AG09309 (cell line): ENCODE measurements at places on chromosomes 12 and 14.

- DNase-seq: no peak
Measured at GRCh38 chr14:89422181-89422951, 5.3 kb upstream of the FOXN3 start.

DNA sequence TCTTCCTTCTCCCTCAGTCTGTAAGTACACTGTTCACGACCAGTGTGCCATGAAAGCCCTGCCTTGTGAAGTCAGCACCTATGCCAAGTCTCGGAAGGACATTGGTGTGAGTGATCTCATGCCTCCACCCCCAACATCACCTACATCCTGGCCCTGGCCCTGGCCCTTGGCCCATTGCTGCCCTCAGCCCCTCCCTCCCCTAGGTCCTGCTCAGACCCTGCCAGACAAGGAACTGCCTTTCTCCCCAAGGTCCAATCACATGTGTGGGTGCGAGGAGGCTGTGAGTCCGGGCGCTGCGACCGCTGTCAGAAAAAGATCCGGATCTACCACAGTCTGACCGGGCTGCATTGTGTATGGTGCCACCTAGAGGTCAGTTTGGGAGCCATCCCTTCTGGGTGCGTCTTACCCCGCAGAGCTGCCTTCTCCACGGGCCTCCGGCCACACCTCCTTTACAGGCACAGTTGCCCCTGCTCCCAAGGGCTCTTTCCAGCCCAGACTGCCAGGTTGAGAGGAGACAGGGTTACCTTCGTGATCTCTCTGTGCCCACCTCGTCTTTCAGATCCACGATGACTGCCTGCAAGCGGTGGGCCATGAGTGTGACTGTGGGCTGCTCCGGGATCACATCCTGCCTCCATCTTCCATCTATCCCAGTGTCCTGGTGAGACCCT, 9.2 kb downstream of the DGKA start:
- DNase-seq: peak; percentile 38

GRCh38 chr12:108629824-108630476, 3.7 kb downstream of the SELPLG start:
- peak; percentile 42 for DNase-seq

GRCh38 chr14:26527095-26527494, 70.7 kb downstream of the NOVA1 start:
- DNase-seq: no peak

GRCh38 chr12:54166567-54167499, 22.0 kb downstream of the SMUG1 start:
- DNase-seq: no peak

GRCh38 chr12:83818881-83819280, 1093.7 kb downstream of the SLC6A15 start:
- DNase-seq: peak; percentile 46

DNA sequence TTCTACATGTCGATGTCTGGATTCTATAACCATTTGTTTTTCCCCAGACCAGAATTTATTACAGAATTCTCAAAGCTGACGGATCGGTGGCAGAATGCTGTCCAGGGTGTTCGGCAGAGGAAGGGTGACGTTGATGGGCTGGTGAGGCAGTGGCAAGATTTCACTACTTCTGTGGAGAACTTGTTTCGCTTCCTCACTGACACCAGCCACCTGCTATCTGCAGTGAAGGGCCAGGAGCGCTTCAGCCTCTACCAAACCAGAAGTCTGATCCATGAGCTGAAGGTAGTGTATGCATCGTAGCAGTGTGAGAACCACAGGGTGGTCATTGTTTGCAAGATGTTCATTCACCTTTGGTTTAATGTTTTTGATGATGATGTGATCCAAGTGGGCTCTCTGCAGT, 124.0 kb downstream of the ESR2 start:
- DNase-seq: no peak

DNA sequence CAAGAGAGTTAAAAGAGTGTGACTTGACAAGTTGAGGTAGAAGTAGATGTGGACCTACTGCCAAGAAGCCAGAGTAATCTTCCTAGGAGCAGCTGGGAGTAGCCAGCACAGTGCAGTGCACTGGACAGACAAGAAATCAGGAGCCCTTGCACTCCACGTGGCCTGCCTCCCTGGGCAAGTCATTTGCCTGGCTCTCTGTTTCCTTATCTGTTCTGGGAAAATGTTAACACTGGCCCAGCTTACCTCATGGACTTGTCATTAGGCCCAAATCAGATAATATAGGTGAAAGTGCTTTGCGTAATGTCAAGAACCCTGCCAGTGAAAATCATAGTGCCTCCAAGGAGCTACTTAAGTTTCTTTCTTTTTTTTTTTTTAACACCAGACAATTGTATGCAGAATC, 19.2 kb downstream of the SLC7A8 start:
- no peak for DNase-seq

DNA sequence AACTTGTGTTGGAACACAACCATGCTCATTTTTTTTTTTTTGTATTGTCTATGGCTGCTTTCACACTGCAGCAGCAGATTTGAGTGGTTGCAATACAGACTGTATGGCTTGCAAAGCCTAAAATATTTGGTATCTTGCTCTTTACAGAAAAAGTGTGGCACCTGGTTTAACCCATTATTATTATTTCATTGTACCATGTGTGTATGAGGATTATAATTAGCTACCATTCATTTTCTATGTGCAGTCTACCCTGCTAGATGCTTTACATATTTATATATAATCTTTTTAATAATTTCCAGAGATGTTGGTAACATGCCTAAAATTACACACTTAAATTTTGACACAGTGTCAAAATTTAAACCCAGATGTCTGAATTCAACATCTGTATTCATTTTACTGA, 37.7 kb downstream of the SPATS2 start:
- no peak for DNase-seq

- no peak for DNase-seq
Measured at GRCh38 chr12:124844411-124845397, 19.0 kb downstream of the SCARB1 start.

GRCh38 chr14:51595881-51596455, 55.7 kb upstream of the FRMD6 start:
- no peak for DNase-seq

DNA sequence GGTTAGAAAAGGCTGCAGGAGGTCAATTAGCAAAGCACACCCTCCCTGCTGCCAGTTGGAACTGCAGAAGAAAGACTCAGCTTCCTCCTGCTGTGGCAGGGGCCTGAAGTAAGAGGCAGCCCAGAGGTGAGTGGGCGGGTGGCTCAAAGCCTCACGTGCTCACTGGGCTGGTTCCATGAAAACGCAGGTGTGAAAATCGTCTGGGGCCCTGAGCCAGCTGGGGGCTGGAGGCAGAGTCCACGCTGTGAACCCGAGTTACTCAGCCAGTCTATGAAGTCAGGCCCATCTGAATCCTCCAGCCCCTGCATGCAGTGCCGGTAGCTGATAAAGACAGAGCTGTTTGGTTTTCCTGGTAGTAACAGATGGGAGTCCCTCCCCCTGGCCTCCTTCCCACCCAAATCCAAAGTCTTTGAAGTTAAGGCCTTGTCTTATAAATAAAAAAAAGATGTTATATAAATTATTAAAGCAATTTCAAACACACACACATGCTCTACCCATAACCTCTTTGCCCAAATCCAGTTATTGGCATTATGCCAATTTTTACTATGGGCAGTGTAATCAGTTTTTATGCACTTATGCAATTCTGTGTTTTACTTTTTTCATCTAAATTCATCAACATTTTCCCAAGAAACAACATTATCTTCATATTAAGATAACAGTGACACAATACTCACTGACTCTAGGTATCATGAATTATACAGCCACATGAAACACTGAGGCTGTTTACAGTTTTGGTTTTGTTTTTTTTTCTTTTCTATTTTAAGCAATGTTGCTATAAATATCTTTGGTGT, 57.9 kb upstream of the PNMA1 start:
- no peak for DNase-seq

DNA sequence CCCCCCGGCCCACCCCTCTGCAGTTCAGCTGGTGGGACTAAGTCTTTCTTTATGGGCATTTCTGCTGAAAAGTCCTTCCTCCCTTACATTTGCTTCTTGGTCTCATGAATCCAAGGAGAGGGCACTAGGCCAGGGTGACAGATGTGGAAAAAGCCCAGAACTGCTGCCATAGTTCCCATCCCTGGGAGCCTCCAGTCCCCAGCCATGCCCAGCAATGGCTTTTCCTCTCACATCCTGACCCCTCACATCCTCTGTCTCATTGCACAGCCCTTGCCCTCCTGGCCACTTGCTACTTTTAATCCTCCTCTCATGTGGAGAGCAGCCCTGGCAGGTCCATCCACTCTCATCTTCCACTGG, 122.5 kb downstream of the ZFP36L1 start:
- DNase-seq: no peak

DNA sequence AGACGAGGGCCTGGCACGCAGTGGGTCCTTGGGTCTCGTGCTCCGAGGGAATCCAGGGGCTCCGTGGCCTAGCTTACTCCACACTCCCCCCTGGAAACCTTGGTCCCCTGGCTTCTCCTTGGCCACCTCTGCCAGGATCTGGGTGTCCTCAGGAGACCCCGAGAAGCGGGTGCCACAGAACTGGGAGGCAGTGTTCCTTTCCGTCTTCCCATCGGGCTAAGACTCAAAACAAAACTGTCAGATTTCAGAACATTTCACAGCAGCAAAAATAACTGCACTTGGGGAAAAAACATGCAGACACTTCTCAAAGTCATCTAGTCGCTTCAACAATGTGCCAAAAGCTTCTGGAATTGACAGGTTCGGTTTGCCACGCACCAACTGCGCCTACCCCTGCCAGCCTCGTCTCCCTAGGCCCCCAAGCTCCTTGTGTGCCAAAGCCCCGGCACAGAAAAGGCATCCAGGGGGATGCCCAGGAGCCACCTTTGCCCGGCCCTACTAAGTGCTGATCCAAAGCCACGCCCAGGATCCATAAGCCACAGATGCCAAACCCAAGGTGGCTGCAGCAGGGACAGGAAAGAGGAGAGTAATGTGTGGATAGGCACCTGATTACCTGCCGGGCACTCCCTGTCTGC, 58.4 kb upstream of the DIO3 start:
- DNase-seq: no peak

- no peak for DNase-seq
Measured at GRCh38 chr14:105072892-105073719, 7.9 kb upstream of the GPR132 start.

DNA sequence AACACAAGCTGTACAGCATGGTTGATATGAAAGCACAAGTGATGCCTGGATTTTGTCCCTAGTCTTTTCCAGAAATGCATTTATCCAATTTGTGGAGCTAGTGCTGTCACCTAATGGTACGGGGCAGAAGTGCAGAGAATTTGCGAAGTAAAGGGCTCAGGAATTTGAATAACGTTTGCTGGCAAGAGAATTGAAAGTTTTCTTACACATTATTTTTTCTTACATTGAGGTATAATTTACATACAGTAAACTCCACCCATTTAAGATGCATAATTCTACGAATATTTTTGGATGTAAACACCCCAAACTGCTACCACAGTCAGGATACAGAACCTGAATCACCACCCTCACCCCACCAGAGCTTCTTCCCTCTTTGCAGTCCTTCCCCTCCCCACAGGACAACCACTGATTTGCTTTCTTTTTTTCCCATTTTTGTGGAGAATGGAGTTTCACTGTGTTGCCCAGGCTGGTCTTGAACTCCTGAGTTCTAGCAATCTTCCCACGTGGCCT, 3.5 kb downstream of the AICDA start:
- peak; percentile 23 for DNase-seq

GRCh38 chr12:92065018-92065499, 80.6 kb downstream of the BTG1 start:
- DNase-seq: no peak

DNA sequence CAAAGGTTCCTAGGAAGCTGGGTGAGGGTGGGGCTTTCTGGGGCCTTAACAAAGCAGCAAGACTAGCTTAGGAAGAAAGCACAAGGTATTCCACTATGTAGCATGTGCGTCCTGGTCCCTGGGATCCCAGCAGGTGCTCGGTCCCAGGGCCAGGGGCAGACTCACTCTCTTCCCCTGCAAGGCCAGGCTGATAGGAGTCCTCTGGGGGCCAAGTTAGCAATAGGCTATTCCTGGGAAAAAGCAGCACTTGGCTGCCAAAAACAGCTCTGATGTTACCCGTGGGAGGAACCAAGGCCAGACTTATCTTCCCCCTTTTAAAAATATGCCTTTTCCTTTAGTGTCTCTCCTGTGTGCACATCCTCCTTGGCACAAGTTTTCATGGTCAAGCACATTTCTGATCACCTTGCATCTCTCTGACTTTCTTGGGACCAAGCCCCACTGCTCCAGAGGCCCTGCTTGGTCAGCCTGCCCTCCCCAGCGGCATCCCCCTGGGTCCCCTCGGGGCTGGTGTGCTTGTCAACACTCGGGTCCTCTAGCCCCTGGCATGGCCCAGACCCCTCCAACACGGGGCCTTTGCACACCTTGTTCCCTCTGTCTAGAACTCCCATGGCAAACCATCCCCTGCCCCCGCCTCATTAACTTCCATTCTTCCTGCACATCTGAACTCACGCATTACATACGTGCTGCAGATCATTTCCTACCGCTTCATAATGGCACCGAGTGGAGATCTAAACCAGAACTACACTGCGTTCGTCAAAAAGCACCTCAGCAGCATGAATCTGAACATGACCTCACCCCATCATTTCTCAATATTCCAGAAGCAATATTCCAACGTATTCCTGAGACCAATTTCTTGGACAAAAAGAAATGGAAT, 21.9 kb downstream of the CCDC92 start:
- DNase-seq: no peak

- DNase-seq: no peak
Measured at GRCh38 chr14:103023881-103024473, 33.4 kb downstream of the CDC42BPB start.

GRCh38 chr12:56339158-56339422, 406 bp downstream of the IL23A start:
- DNase-seq: no peak

GRCh38 chr14:58744801-58745394, 107.1 kb downstream of the DACT1 start:
- DNase-seq: no peak
